ENCODE measurements at places on chromosomes 4 and X. TPM values are rescaled to one million over a fixed set of nuclear protein-coding genes. Genes with fewer than 3 reads are reported as not detected.

Gene SLC25A43
- 19.7 TPM for total RNA-seq

Gene RASL11B
- total RNA-seq: 14.5 TPM

Gene GPR34
- total RNA-seq: 7.1 TPM

Gene ZAR1
- not detected for total RNA-seq

Gene HELQ
- total RNA-seq: 15.9 TPM

Gene ARR3
- not detected for total RNA-seq

Gene FAM149A
- total RNA-seq: 40.5 TPM

Gene NPNT
- 5.8 TPM for total RNA-seq

Gene NSUN7
- total RNA-seq: 8.5 TPM

Gene MAGEA3
- not detected for total RNA-seq

Gene H2BW1
- total RNA-seq: not detected

Gene EXOC1L
- total RNA-seq: not detected

Gene SPCS3
- total RNA-seq: 122 TPM

Gene TASL
- 0.55 TPM for total RNA-seq

Gene RNF175
- total RNA-seq: 0.86 TPM

Gene MAGED4B
- total RNA-seq: 8.3 TPM

Gene SASH3
- 8.4 TPM for total RNA-seq

Gene FDCSP
- total RNA-seq: not detected

Gene SLC6A14
- 0.57 TPM for total RNA-seq

Gene SSX2
- not detected for total RNA-seq

Gene PCDH7
- total RNA-seq: 18.4 TPM

Gene SMARCA5
- total RNA-seq: 44.4 TPM
